Brain pericyte (primary cell): ENCODE measurements at places on chromosomes 5 and 9.

DNA sequence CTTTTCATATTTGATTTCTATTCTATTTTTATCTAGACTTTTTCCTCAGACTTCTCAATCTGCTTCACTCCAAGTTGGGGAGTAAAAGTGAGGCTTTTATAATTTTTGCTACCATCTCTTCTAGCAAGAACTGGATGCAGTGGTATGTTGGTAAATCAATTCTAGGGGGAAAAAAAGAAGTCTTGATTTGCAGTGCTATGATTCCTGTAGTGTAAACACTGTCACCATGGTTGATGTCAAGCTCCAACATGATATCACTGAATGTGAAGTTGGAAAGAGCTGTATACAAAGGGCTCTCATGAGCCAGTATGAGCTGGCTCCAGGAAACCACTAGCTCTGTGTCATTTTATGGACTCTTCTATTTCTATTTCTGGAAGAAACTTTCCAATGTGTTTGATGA, 439.2 kb downstream of the NTRK2 start:
- no peak for DNase-seq

- no peak for DNase-seq
Measured at GRCh38 chr5:4372481-4372880, 767.6 kb upstream of the ADAMTS16 start.

DNA sequence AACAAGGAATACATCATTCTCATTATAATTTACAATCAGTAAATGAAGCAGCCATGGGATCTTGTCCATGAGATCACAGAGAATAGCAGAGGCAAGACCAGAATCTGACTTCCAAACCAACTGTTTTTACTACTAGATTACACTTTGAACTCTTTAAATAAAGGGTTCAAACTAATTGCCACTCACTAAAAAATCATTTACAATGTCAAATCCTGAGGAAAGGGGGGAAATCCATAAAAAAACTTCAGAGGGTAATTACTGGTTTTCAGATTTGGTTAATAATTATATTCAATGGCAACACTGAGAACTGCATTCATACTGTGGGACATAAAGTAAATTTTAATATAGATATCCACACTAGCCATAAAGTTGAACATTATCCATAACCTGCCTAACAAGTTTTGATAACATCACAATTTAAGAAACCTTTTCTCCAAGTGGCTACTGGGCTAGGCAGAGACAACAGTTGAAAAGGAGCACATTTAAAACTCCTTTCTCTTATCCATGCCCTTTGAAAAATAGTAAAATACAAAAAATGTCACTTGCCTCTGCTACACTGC, 15.9 kb downstream of the PLPP1 start:
- DNase-seq: no peak

DNA sequence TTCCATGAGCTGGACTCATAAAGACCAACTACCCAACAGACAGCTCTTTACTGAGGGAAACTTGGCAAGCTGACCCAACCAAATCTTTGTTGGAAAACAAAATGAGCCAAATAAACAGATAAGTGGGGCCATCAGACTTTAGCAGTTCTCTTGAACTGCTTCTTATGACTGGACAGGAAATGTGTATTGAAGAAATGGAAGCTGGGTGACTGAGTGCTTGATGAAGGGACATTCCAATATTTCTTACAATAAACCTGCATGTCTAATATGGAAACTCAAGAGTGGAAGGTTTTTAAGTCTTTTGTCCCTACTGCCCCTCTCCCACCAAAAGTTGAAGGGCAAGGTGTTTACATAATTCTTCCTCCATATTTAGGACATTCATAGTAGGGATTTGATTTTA, 218.8 kb upstream of the NR4A3 start:
- DNase-seq: no peak

DNA sequence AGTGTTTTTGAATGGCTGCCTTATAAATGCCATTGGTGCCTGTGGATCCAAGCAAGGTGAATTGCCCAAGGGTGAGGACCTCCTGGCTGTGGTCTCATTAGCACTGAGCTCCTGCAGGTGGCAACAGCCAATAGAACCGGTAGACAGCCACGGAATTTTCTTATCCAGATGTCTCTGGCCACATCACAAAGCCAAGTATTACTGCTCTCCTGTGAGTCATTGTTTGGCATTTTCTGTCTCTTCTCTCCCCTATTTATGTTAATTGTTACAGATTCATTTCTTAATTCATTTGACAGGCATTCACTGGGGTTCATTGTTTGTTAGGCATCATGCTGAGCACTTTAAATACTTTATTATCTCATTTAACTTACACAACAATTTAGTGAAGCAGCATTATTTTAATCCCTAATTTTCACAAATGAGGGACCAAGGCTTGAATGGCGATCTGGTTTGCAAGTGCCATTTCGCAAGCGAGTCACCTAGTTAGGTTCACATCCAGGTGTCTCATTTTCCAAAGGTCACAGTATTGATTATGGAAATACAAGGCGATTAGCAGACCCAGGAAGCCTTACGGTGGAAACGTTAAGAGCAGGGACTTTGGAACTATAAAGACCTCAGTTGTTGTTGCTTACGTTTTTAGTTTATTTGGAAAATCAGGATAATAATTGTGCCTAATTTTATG, 58.2 kb upstream of the DPYSL3 start:
- no peak for DNase-seq

- DNase-seq: no peak
Measured at GRCh38 chr9:137952976-137953666, 75.5 kb downstream of the CACNA1B start.

GRCh38 chr9:137550231-137550621, at the start of gene PNPLA7:
Gene PNPLA7, minus strand, starts transcription at chr9:137550402. Its CDS starts 205 bp downstream, at chr9:137550197.
- no peak for DNase-seq

GRCh38 chr9:102911185-102911584, 83.9 kb upstream of the CYLC2 start:
- DNase-seq: no peak

DNA sequence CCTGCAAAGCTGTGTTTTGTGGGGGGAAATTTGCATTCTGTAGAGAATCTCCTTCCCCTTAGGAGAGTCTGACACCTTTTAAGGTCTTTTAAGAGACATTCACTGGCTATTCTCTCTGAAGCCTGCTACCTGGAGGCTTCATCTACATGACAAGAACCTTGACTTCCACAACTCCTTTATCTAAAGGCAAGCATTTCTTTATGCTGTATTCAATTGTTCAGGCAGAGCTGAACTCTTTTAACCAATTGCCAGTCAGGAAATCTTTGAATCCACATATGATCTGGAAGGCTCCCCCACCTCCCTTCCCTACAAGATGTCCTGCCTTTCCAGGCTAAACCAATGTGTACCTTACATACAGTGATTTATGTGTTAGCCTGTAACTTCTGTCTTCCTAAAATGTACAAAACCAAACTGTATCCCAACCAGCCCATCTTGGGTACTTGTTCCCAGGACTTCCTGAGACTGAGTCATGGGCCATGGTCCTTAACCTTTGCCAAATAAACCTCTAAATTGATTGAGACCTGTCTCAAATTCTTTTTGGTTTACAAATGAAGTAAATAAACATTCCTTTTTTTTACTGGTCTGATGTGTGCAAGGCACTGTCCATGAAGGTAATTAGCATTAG, 9.9 kb downstream of the C9orf85 start:
- no peak for DNase-seq

GRCh38 chr5:164255598-164256213, 750.3 kb downstream of the MAT2B start:
- no peak for DNase-seq
